Stimulated activated CD4-positive, alpha-beta T cell treated with anti-CD3 and anti-CD28 coated beads, Interleukin-2, amount 100 ng/mL, for 48 hours (primary cell): ENCODE measurements at places on chromosomes 1 and 21.

GRCh38 chr21:38303300-38303699, 46.5 kb downstream of the KCNJ15 start:
- no peak for DNase-seq

DNA sequence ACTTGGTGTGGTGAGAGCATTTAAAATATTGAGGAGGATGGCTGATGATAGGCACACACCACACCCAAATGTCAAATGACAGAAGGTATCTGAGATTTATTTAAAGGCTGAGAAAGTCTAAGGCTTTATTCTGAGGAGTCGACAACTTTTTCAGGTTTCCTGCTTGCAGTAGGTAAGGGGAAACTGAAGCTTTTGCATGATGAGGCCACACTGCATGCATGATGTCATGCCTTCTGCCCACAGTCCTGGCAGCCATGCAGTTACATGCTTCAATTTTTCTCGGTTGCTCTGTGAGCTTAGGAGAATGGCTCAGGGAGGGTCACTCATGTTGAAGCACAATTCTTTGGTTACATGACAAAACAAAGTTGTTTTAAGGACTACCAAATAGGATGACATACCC, 7.0 kb downstream of the OSCP1 start:
- no peak for DNase-seq

GRCh38 chr1:213852107-213852506, 135.7 kb upstream of the PROX1 start:
- DNase-seq = no peak

- no peak for DNase-seq
Observed at GRCh38 chr21:34348890-34349519, 14.8 kb upstream of the KCNE2 start.

- DNase-seq = no peak
Observed at GRCh38 chr1:77170687-77171086, 48.5 kb downstream of the PIGK start.

DNA sequence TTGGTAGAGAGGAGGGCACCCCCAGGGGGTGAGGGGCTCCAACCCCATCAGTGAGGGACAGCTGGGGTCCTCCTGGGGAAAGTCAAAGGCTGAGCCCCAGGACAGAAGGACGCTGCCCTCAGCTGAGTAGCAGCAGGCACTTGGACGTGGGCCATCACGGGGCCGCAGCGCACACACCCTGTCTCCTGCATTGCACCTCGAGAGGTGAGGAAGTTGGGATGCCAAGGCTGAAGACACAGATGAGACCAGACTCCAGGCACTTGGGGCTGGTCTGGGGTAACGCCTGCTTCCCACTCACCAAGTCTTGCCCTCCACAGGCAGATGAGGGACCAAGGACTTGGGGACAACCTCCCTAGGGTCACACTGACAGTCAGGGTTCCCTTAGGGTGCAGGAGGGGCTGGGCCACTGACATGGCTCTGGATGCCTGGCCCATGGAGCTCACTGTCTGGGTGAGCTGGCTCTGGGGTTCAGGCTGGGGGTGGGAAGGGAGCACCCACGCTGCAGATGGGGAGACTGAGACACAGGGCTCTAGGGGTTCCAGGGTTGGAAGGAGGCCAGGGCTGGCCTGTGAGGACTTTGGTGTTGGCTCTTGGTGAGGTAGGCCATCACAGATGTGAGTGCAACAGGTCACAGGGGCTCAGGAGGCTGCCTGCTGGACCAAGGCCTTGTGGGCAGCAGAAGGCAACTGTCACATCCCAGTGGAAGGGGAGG, 16.6 kb upstream of the ZNF678 start:
- DNase-seq = no peak
